ENCODE measurements at places on chromosomes 3 and 15.
A peak's percentile ranks its signal among the peaks of the same experiment; 100 is the strongest.

GRCh38 chr15:77464129-77464865 lies 43.6 kb downstream of the HMG20A start:
- no peak for DNase-seq

DNA sequence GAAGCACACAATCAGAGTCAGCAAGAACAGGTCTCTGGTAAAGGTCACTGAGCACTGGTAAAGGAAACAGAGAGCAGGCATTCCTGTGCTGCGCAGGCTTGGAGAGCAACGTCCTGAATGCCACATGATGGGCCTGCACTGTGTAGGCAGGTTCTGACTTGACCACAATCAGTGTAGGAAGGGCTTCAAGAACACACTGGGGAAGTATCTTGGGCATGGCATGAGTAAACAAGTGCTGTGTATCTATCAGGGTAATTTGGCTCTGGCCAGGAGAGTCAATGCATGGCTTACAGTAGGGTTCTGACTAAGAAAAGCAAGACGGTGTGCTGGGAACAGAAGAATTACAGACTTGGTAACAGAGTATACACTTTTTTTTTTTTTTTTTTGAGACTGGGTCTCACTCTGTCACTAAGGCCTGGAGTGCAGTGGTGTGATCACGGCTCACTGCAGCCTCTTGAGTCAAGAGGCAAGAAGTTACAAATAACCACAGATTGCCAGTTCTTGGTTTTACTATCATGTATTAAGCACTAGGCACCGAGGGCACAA lies 30.6 kb downstream of the TBC1D2B start:
- no peak for DNase-seq

DNA sequence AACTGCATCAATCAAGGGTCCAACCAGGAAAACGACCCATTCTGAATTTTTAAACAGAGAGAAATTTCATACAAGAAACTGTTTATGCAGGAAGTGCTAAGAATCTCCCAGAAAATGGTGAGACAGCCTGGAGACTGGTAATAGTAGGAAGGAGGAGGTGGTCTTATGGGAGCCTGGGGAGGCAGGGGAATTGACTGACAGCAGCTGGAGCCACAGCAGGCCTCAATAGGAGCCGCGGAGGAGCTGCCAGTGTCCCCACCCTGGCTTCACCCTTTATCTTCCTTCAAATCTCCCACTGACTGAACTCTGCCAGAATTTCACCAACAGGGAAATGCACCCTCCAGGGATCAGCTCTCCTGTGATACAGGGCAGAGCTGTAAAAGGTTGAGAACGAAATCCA lies 7.5 kb upstream of the C3orf80 start:
- no peak for DNase-seq

- no peak for DNase-seq
Observed at GRCh38 chr3:133152056-133152455, 113.9 kb downstream of the TMEM108 start.

GRCh38 chr3:48926425-48927392 lies 8.1 kb downstream of the ARIH2 start:
- DNase-seq = no peak

GRCh38 chr3:15616053-15616452 lies 14.5 kb downstream of the BTD start:
- DNase-seq = no peak

GRCh38 chr3:39068556-39068955 lies 16.7 kb downstream of the WDR48 start:
- DNase-seq = no peak

GRCh38 chr15:55555089-55555488 lies 33.1 kb downstream of the PYGO1 start:
- DNase-seq = no peak

DNA sequence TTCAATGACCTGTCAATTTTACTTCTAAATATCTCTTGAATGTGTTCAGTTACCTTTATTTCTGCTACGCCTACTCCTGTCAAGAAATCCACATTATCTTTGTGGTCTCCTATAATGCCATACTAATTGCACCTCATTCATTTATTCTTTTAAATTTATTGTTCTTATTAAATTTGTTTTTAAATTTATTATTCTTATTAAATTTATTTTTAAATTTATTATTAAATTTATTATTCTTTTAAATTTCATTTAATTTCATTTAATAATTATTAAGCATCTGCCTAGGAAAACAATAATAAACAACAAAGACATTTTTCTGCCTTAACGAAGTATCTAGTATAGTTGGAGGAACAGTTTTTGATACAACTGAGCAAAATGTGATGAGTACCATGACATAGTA lies 211.7 kb downstream of the ZPLD1 start:
- DNase-seq = no peak

GRCh38 chr15:80267658-80268057 lies 15.6 kb upstream of the CTXND1 start:
- DNase-seq = no peak

DNA sequence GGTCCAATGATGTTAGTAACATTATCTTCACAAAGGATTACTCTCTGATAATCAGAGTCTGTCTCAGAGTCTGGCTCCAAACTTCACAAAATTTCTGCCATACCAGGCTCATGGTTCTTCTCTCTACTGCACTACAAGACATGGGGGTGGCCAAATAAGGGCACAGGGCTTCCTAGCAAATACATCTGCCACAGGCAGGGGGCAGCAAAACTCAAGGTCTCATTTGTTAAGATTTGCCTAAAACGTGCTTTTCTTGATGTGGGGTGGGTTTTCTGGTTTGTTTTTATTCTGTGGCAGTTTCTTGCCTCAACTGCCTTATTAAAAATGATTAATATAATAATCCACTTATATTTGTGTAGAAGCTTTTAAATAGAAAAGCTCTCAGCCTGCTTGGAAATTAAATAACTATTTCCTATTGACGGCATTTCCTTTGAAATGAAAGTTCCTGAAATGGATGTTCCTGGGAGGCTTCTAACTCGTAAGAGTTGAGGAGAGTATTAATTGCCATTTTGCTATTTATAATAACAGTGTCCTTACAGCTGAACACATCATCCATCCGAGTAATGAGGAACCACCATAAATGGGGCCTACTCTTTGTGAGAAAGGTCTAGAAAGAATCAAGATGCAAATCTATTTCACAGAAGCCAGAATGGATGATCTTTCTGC lies 53.8 kb downstream of the SST start:
- peak; percentile 32 for DNase-seq

- DNase-seq = no peak
Observed at GRCh38 chr15:61621146-61621545, 392.0 kb upstream of the RORA start.

- no peak for DNase-seq
Observed at GRCh38 chr15:31027910-31028578, 36.6 kb upstream of the MTMR10 start.

GRCh38 chr3:26205475-26205874 lies 415.6 kb downstream of the OXSM start:
- no peak for DNase-seq

GRCh38 chr3:37456270-37456708 lies 281.9 kb upstream of the LRRFIP2 start:
- no peak for DNase-seq

Data from activated T-cell treated with anti-CD3 and anti-CD28 coated beads, Interleukin-2, amount 50 U/mL, for 1 hour (primary cell).